SK-N-MC (cell line): ENCODE measurements at places on chromosomes 4 and X.
A peak's percentile ranks its signal among the peaks of the same experiment; 100 is the strongest.

DNA sequence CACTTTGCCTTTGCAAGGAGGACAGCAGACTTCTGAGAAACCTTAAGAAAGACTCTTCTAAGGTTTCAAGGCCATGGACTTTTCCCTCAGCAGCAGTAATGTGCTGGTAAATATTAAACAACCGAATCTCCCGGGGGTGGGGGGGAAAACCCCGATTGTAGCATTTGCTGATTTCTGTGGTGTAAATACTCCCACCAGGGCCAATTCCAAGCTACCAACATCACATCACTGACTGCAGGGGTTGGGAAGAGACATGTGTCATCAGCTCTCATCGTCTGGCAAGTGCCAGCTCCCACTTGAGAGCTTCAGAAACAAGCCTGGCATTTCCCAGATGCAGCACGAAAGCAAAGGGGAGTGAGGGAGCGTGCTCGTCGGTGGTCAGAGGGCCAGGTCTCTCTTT lies 101.2 kb downstream of the BCOR start:
- no peak for DNase-seq

DNA sequence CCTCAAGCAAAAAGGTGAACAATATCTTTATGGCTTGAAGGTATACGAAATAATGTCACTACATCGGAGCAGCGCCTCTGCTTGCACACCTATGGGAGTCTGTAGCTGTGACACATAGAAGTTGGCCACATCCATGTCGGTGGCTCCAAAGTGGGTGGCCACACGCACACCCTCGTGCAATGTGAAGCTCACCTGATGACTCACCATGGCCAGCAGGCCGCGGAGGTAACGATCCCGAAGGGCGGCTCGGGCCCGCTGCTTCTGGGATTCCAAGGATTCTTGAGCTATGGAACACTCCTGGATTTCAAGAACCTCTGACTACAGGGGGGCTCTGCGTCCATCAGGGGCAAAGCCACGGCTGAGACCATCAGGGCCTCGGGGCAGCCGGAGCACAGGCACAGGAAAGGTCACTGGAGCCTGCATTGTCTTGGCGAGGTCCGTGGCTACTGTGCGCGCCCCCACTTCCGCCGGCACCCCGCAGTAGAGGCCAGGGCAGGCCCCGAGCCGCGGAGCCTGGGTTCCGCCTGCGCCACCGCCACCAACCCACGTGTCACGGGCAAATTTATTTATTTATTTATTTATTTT lies 25.2 kb downstream of the NYX start:
- no peak for DNase-seq

DNA sequence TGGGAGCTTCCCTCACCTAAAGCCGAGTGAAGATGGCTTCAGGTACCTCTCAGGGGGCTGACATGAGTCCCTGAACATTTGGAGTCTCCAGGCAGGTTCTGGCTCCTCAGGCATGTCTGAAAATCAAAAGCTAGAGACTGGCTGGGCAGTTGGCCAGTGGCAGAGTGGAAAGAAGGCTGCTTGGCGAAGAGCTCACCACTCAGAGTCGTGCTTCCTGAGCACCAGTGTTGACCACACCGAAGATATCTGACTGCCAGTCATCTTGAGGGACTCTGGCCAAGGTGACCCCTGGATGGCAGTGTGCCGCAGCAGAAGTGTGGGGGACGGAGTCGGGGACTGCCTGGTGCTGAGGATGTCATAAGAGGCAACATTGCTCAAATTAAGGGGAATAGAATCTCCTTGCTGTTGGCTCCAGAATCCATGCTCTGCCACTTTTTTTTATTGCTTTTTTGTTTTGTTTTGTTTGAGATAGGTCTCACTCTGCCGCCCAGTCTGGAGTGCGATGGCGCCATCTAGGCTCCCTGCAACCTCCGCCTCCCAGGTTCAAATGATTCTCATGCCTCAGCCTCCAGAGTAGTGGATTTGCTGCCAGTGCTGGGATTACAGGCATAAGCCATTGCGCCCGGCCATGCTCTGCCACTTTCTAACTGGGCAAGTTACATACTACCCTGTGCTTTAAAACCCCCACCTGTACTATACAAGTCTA lies 172.5 kb upstream of the GATB start:
- no peak for DNase-seq

GRCh38 chrX:13742397-13743176 lies 8.0 kb downstream of the OFD1 start:
- DNase-seq: no peak

DNA sequence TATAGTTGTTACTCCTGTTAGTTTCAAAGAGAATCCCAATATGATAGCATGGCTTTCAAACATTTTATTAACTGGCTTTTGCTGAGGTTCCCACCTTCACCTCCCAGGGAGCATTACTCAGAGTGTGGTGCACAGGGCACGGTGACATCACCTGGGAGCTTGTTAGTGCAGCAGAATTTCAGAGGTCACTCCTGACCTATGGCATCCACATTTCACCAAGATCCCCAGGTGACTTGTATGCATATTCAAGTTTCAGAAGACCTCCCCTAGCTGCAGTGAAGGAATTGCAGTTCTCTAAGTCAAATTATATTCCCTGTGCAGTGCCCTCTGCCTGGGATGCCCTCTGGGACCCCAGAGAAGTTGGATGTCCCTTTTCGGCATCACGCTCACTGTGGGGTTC lies 29.7 kb upstream of the LNX1 start:
- DNase-seq: no peak

DNA sequence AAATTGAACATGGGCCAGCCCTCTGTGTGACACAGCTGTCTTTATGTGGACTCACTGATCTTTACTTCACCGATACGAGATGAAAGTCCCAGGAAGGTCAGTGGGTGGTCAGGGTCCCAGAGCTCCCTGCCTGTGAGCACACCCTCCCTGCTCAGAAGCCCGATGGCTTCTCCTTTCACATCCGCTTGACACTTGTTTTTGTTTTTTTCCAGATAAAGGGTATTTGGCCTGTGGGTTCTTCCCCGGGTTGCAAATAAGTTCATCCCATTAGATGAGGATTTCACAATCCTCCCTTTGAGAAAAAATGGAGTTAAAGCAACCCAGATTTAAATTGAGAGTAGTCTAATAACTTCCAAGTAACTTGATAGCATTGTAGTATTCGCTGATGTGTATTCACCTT lies 48.2 kb upstream of the TLR2 start:
- no peak for DNase-seq

- no peak for DNase-seq
Observed at GRCh38 chr4:26909369-26909768, 48.7 kb downstream of the STIM2 start.

DNA sequence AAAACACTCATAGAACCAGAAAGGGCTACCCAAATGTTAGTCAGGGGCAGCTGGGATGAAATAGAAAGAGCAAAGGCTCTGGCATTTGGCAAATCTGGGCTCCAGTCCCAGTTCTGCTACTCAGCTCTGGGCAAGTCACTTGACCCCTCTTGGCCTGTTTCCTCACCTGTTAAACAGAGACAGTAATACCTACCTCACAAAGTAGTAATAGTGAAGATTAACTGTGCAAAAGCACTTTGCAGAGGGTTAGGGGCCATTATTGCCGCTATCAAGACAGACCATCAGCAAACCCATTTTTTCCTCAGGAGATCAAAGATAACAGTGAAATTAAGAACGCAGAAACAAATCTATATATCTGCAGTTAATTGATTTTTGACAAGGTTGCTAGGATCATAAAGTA lies 20.6 kb downstream of the ZBTB33 start:
- no peak for DNase-seq

DNA sequence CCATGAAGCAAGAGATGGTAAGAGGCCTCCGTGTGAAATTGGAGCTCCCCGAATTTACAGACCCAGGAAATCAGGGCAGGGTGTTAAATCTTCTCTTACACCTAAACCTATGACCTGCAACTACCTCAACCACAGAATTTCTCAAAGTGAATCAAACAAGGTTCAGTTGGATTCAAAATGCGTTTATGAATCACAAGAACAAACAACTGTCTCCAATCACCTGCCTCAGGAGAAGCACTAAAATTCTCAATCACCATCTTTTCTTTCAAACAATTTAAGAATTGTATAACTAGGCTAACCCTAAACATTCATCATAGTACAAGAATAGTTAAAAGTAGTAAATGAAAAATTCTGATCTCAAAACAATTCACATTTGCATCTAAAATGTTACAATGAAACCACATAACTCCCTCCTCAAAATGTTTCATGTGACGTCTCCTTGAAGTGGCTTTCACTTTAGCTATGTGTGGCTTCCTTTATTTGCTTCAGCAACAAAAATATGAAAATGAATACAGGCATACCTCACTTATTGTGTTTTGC lies 19.2 kb downstream of the PPP3CA start:
- no peak for DNase-seq

DNA sequence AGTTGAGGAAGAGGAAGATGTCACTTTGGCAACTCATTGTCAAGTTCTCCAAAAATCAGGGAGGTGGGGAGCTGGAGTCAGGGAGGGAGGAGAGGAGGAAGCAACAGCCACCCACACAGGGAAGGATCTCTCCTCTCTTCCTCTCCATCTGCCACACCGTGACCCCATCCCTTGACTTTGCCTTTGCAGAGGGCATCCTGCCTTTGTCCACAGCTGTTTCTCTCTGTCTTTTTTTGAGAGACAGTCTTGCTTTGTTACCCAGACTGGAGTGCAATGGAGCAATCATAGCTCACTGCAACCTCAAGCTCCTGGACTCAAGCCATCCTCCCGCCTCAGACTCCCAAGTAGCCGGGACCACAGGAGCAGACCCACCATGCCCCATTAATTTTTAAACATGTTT lies 276.0 kb downstream of the SHOX start:
- no peak for DNase-seq

GRCh38 chr4:80153874-80154544 lies 43.3 kb upstream of the PRDM8 start:
- DNase-seq: peak; percentile 34

DNA sequence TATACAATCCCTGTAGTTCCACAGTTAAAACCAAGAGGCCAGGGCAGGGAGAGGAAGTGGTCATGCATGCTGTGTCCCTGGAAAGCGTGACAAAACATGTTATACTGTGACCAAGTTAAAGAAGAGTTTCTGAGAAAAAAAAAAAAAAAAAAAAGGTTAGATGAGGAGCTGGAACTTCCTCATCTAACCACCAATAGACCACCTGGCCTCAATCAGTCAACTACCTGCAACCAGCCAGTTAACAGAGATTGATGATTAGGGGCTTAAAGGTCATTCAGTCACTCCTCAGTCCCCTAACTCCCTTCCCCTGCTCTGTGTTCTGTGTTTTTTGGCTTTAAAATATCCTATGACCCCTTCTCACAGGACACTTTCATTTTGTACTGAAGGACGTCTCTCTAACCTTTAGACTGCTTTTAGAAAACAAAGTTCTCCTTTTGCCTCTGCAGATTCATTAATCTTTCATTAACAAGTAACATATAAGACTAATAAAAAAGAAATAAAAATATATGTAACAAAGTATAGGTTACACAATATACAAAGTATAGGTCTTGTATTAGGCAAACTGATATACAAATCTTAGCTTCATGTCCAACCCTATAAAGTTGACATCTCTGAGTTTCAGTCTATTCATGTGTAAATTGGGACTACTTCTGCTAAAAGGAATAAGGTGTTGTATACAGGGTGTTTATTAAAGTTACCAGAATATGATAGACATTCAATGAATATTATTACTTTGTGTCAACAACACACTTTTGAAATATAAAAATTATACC lies 179.1 kb upstream of the NDST4 start:
- DNase-seq: no peak

GRCh38 chr4:47010912-47011446 lies 17.6 kb upstream of the GABRA4 start:
- no peak for DNase-seq

DNA sequence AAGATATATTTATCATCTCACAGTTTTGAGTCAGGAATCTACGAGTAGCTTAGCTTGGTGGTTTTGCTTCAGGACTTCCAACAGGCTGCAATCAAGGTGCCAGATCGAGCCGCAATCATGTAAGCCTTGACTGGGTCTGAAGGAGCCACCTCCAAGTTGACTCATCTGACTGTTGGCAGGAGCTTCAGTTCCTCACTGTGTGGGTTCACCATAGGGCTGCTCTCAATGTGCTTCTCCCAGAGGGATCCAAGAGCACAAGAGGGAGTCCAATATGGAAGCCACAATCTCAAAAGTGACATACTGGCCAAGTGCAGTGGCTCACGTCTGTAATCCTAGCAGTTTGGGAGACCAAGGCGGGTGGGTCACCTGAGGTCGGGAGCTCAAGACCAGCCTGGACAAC lies 26.5 kb downstream of the DCHS2 start:
- DNase-seq: no peak

DNA sequence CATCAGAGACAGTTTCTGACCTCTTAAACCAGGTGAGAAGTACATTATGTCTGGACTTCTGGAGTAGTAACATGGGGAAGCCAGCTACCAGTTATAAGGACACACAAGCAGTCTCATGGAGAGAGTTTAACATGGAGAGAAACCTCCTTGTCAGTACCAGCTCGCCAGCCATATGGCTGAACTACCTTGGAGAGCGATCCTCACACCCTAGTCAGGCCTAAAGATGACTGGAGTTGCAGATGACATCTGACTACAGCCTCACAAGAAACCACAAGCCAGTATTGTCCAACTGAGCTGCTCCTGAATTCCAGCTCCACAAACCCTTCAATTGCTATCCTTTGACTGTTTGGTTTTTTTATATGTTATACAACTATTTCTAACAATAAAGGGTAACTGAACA lies 49.8 kb downstream of the PDHA2 start:
- DNase-seq: no peak

- no peak for DNase-seq
Observed at GRCh38 chrX:72018277-72019112, 107.8 kb downstream of the NHSL2 start.

DNA sequence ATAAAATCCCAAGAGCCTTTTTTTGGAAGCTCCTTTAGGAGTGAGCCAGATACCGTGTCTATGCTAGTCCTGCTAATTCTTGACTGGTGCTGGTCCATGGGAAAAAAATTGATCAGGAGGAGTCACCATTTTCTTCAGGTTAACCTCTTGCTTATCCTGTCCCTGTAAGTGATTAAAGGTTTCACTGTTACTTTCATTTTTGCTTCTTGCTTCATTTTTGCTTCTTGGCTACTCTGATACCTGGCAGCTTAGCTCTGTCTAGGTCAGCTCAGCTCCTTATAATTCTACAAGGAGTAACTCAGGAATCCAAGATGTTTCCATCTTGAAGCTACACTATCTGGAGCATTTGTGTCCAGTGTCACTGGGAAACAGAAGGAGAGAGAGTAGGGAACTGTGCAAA lies 45.7 kb downstream of the AFM start:
- DNase-seq: no peak

- DNase-seq: no peak
Observed at GRCh38 chr4:35461931-35462659, 782.2 kb downstream of the ARAP2 start.

- no peak for DNase-seq
Observed at GRCh38 chr4:176335421-176335820, 15.7 kb downstream of the SPCS3 start.

- DNase-seq: no peak
Observed at GRCh38 chrX:74922922-74923543, 2.2 kb downstream of the NEXMIF start.

- no peak for DNase-seq
Observed at GRCh38 chr4:173448608-173449379, 49.9 kb upstream of the SCRG1 start.

DNA sequence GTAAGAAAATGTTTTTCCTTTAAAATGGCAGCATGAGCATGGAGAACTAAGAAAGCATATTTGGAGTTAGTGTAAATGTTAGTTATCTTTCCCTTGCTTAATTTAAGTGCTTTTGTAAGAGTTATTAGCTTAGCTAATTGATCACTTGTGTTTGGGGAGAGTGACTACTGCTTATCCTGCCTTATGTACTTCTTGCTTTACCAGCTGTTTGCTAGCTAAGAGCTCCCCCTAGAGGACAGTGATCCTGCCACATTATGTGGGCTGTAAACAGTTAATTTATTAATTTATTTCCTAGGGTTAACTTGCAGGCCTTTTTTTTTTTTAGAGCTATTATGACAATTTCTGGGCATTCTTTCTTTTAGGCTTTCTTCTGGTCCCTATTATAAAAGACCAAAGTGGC lies 435.8 kb downstream of the MAGEB5 start:
- no peak for DNase-seq
